KBM-7 (cell line): ENCODE measurements at places on chromosomes 6 and 20.

GRCh38 chr6:32244946-32245398 lies 21.1 kb upstream of the NOTCH4 start:
- peak; percentile 77 for DNase-seq

GRCh38 chr6:41216616-41217015 lies 11.5 kb upstream of the TREML4 start:
- no peak for DNase-seq

GRCh38 chr6:16747232-16748024 lies 13.8 kb downstream of the ATXN1 start:
- no peak for DNase-seq

- no peak for DNase-seq
Observed at GRCh38 chr6:53616450-53617357, 48.9 kb downstream of the KLHL31 start.

DNA sequence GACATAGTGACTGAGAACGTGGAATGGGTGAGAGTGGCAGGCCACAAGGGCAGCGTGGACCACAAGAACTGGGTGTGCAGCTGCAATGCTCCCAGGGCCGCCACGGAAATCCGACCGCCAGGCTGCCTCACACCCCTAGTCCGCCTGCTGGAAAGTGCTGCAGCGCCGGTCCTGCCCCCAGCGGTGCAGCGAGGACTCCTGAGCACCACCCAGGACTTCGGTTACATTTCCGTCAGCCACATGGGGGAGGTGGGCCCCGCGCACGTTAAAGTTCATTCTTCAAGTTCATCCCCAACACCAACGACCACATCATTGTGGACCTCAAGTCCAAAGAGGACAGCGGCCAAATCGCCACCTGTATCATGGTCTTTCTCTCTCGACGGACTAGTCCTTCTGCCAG lies 126.1 kb upstream of the CARMIL1 start:
- no peak for DNase-seq
